Uterine smooth muscle cell (primary cell): ENCODE measurements at places on chromosomes 1 and 21. TPM values are rescaled to one million over a fixed set of nuclear protein-coding genes. Genes with fewer than 3 reads are reported as not detected.

The PLA2G2F gene
- total RNA-seq = not detected in 2 replicates

The IFI44 gene
- 4.9 and 6.1 TPM in 2 replicates for total RNA-seq

The C1orf141 gene
- total RNA-seq = not detected in 2 replicates

The LAMC1 gene
- 338 and 595 TPM in 2 replicates for total RNA-seq

The OR2C3 gene
- not detected in 2 replicates for total RNA-seq

The SPRR3 gene
- total RNA-seq = not detected in 2 replicates

The CRNN gene
- not detected in 2 replicates for total RNA-seq

The FAM177B gene
- total RNA-seq = not detected in 2 replicates

The PADI2 gene
- total RNA-seq = under 0.01 TPM in 1 of 2 replicates, not detected in the other

The FCRL1 gene
- total RNA-seq = not detected in 2 replicates

The DYNLT5 gene
- total RNA-seq = 1.5 and 2.7 TPM in 2 replicates
